ENCODE measurements at places on chromosomes 13 and 19.

DNA sequence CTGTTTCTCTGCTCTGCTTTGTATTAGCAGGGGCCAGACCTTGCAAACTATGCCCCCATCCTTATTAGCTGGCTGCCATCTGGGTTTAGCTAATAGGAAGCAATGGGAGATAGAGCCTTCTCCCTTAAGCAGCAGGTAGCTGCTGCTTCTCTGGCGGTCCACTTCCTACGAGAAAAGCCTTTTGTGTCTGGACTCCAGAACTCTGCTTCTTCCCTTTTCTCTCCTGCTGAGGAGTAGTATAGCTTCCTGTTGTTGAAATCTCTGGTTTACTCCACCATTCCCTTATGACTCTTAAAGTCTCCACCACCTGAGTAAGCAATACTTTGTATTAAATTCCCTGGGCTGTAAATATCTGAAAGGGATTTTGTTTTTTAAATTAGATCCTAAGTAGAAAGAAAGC is 147.1 kb downstream of the DNAJC15 start:
- no peak for DNase-seq

GRCh38 chr13:50448535-50448998 is 394.9 kb downstream of the DLEU7 start:
- DNase-seq: no peak

GRCh38 chr13:49464621-49465325 is 20.7 kb downstream of the SETDB2 start:
- no peak for DNase-seq

DNA sequence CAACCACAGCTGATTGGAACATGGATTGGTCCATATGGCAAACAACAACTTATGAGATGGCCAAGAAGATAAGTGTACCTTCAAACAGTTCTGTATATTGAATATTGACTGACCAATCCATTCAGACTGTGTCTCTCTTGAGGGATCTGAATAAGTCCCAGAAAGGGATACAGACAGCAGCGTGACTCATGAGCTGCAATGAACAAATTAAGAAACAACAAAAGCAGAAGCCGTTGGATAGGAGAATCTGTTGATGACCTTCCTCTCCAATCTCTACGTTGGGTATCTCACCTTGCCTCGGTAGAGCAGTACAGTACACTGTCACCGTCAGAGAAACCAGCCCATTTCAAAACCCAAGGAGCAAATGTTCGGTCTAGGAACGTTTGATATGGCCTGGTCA is 21.3 kb downstream of the MBD3L2B start:
- DNase-seq: no peak

GRCh38 chr13:95301183-95301967 is at the start of gene ABCC4:
TSS of gene ABCC4 (minus strand) at chr13:95301451. CDS start at chr13:95301314, 137 bp downstream.
- peak; percentile 35 for DNase-seq

DNA sequence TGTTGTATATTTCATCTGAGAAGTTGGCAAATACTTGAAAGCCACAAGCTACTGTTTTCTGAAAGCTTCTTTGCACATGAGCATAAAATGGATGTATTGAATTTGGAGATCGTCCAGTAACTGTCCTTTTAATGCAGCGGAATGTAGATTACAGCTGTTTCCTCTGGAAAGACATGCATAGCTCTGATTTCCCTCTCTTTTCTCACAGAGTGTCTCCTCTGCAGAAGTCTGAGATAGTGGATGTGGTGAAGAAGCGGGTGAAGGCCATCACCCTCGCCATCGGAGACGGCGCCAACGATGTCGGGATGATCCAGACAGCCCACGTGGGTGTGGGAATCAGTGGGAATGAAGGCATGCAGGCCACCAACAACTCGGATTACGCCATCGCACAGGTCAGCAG is 283.0 kb downstream of the SHISA2 start:
- no peak for DNase-seq

- no peak for DNase-seq
Measured at GRCh38 chr19:17495639-17496296, 15.7 kb upstream of the PGLS start.

DNA sequence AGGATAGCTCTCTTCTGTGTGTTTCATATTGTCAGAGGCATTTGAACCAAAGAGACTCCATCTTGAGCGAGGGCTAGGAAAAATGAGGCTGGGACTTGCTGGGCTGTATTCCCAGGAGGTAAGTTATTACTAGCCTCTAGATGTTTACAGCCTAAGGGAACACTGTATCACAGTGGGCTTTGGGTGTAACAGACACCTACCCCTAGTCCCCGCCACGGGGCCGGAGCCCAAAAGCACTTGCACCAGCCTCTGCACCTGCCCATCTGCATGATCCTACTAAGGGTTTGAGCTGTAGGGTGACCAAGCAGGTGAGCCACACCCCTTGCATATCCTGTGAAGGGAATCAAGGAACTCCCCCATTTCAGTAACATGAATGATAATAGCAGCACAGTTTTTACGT is 1972.2 kb downstream of the OLFM4 start:
- no peak for DNase-seq

DNA sequence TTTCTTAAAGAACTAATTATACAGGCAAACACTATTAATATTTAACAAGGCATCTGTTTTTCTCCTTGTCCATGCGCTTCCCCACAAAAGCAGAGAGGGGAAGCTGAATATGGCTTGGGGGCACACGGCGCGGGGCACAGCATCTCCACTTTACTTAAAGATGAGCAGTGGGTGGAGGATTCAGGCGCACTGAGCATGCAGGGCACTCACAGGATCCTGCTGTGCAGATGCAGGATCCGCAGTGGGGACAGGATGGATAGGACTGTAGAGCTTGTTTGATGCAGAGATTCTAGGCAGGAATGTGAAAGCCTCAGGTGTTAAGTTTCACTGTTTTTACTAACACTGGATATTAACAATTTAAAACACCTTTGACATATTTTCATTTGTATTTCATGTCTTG is 43.3 kb downstream of the ATP11A start:
- no peak for DNase-seq

- DNase-seq: no peak
Measured at GRCh38 chr19:5877427-5877826, 7.1 kb upstream of the FUT5 start.

GRCh38 chr13:75197803-75198202 is 284.2 kb downstream of the TBC1D4 start:
- DNase-seq: no peak

DNA sequence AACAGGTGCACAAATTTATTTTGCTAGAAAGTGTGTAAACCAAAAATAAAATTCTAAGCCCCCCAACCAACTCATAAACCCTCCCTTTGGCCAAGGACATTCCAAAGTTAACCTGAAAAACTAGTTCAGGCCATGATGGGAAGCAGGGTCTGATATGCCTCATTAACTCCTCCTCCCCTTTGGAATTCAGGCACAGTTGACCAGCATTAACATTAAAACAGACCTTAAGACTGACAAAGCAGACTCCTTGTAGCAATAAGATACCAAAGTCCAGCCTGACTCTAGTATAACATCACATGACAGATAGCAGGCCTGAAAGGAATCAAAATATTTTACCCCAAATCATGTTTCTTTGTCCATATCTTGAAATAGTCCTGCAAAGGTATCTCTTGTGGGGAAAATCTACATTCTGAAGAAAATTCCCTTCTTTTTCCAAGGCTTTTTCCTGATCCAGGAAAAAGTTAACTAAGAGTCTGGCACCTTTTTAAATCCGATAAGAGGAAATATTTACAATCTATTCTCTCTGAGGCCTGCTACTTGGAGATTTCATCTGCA is 19.7 kb downstream of the NEK5 start:
- no peak for DNase-seq

DNA sequence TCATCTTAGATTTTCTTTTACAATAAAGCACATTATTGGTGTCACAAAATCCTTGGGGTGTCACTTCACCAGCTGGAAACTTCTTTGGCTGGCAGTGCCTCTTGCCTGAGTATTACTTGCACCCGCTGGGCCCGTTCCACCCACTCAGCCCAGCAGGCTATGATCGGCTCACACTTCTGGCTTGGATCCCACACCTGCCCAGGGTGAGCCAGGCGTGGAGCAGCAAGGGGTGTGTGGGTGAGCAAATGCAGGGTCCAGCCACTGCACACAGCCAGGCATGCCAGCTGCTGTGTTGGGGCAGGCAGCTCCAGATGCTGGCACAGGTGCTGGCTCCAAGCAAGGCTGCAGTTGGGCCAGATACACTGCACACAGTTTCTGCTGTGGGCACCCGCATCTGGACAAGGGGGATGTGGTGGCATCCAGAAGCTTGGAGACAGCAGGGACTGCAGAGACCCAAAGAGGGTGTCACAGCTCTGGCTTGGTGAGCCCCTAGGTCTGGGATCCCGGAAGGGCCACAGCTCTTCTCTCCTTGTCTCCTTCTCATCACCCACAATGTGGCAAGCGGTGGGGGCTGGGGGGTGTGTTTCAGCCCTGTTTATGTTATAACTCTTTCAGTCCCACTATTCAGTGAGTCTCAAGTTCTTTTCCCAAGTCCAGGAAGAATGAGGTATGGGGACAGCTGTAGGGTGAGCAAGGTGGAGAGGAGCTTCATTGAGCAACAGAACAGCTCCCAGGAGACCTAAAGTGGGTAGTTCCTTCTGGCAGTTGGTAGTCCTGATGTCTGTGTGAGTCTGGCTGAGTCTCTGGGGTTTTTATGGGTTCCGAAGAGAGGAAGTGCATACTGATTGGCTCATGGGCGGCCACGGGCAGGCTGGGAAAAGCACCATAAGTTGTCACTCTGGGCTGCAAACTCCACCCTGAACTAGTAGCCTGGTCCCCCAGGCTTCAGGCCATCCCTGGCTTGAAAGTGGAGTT is 25.3 kb upstream of the TBC1D4 start:
- no peak for DNase-seq

GRCh38 chr13:39245688-39246087 is 207.4 kb downstream of the NHLRC3 start:
- no peak for DNase-seq

DNA sequence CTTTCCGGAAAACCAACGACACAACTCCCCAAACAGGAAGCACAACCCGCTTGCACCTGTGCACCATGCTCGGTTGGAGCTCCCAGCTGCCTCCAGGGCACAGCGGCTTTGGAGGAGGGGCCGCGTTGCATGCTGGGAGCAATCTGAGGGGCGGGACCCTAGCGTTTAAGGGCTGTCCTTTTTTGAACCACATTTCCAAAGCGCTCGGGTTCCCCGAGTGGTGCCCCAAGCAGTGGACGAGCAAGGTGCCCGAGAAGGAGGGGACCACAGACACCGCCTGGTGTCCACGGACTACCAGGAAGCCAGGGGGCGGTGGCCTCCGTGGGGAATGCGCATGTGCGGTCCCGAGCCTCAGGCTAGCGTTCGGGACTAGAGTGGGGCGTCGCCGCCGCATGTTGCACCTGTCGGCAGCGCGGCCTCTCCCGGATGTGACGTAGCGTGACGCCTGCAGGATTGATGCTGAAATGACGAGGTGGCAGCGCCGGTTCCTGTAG is 11.9 kb upstream of the ZNF57 start:
- DNase-seq: no peak

DNA sequence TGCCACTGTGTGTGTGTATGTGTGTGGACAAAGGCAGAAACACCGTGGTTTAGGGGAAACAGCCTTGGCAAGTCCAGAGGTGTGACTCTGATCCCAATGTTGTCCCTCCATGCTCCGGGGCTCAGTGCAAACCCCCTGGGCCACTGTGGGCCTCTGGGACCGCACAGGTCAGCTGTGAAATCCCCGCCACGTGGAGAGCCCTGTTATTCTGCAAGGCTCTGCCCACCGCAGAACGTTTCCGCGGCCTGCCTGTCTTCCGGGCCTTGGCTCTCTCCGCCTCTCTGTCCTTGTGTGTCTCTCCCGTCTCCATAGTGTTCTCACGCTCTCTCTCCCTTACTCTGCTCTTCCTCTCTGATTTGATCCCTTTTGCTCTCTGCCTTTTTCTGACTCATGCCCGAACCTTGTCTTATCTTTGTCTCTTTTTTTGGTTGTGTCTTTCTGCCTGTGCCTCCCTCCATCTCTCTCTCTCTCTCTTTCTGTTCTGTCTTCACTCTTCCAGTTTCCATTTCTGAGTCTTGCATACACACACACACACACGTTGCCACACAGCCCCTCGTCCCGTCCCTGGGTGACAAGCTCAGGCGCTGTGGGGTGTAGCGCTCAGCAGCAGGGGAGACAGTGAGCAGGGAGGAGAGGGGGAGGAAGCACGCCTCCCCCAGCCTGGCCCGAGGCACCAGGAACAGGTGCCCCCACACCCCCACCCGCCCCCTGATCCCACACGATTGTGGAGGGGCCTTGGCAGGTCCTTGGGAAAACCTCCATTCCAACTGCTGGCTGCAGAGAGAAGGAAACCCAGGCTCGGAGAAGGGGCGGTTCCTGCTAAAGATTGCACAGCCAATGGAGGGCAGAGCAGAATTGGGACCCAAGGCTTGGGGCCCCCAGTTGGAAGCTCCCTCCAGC is 3.0 kb downstream of the TTYH1 start:
- no peak for DNase-seq

DNA sequence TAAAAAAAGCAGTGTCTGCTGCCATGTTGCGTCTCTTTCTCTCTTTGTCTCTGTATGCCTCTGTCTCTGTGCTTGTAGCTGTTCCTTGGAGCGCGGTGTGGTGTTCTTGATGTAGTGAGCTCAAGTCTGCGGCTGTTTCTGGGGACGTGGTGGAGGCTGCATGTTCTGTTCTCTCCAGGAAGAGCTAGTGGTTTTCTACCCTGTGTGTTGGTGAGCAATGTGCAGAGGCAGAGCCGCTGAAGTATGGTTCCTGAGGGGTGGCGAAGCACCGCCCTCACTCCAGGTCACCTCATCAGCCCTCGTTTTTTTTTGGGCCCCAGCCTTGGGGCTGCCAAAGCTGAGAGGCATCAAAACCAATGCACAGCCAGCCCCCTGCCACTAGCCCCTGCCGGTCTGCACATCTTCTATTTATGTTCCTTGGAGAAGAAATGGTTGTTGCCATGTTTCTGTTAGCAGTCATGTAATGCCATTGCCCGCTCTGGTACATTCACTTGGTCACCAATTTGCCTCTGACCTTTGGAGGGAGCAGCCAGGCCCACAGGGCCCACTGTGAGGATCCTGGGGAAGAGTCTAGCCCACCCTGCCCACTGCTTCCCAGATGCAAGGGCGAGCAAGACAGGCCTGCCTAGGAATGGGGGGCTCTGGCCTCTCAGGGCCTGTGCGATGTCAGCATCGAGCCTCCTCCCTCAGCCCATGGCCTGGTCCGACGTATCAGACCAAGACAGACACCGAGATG is 7.2 kb downstream of the HNRNPL start:
- no peak for DNase-seq

- DNase-seq: peak; percentile 38
Measured at GRCh38 chr19:17755977-17756670, 4.8 kb downstream of the FCHO1 start.

Measured in adrenal gland (tissue), 19 donors.